ENCODE measurements at places on chromosomes 4 and X.

DNA sequence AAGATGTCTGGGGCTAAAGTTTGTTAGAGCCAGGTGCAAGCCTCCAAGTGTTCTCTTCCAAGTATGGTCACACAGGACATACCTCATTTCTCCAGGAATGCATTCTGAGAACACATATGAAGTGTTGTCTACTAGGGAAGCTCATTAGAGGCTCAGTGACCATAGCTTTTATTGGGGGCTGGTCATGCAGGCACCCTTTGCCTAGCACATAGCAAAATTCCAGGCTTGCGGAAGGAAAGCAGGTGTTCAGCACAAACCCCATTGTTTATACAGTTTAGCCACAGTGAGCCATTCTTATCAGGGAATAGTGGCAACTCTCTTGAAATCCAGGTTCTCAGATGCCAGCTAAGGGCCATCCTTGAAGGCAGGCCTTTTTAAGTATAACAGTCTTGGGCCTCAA lies 339.4 kb upstream of the ZCCHC13 start:
- DNase-seq: no peak

DNA sequence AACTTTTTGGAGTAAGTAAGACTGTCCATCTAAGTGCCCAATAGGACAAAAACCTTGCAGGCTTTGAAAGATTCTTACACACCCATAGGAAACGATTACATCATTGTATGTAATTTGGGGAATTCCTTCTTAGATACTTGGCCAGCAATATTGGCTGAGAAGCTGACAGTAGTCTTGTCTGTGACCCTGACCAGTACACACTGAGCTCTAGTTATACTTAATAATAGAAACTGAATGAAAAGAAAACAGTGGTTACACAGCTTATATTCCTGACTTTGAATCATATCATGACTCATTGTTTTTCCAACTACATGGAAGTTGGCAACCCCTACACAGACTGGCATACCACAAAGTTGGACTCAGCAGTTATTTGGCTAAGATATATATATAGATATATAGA lies 7.1 kb upstream of the TLR2 start:
- DNase-seq: no peak

- DNase-seq: no peak
Observed at GRCh38 chr4:17117746-17118145, 219.3 kb upstream of the LDB2 start.

GRCh38 chrX:153927922-153928760 lies 2.1 kb upstream of the ARHGAP4 start:
- DNase-seq: peak; percentile 92

GRCh38 chr4:8871417-8872401 lies at the start of gene HMX1:
Gene HMX1 (minus strand): TSS chr4:8871839. CDS start chr4:8871614, 225 bp downstream.
- DNase-seq: no peak

DNA sequence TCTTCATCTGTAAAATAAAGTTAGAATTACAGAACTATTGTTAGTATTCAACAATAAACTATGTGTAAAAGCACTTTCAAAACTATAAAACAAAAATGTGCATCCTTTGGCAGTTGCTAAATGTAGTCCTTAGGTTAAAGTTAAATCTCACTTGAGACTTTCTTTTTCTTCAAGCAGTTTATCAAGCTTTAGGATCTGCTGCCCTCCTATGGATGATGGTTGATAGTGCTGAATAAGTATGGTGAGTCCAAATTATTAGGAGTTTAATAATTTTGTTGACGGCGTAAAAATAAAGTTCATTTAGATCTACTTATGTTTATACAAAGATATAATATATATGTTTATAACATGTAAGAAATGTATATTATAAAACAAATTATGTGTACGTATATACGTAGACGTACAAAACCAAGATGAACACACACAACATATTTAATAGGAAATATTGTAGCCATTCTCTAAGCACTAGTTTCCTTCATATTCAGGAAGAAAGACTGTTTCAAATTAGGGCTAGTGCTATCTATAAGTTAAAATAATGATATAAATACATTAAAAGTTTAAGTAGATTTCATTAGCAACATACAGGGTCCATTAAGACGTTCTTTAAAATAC lies 22.3 kb downstream of the UGT2A2 start:
- no peak for DNase-seq

DNA sequence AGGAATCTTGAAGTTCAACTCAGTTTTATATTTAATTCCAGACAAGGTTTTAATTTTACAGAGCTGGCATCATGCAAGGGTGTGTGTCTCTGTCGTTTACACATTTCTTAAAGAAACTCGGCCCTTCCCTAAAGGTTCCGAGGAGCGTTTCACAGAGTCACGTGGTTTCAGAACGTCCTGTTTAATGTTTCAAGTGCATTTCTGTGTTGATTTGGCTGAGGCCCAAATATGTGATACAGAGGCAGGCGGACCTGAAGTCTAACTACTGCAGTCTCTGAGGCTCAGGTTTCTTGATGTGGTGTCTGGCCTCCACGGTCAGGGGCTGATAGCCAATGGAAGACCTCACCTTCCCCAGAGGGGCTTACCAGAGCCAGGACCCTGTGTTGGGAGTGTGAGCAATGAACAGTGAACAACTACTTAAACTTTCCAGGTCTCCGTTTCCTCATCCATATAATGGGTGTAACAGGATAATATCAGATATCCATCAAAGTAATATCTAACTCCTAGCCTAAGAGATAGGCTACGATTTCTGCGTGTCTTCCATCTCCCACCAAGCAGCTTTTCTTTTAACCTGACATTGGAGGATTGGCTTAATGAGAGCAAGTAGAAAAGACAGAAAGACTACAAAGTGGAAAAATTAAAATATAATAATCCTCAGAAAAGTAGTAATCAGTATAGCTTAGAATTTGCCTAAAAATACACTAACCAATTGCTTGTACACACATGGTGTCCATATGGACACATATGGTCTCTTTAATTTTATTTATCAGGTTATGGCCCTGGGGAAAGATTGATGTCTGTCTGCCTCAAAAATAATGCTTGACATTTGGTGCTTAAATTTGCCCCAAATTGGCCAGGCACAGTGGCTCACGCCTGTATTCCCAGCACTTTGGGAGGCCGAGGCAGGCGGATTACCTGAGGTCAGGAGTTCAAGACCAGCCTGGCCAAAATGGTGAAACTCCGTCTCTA lies 50.0 kb upstream of the TRIM2 start:
- no peak for DNase-seq

GRCh38 chr4:127400276-127400675 lies 232.5 kb upstream of the INTU start:
- DNase-seq: no peak

DNA sequence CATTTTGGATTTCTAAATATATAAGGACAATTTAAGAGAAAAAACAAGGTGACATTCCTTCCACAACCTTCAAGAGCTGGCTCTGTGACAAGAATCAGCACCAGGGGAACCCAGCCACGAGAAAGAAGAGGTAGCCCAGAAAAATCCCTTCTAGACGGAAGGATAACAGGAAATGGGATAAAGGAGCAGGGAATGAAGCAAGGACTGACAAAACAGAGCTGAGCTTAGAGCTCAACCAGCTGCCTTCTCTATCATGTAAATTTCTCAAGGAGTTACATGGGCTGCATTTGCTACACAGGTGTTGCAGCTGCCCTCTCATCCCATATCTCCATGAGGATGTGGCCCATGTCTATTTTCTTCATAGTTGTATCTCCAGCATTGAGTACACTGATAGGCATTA lies 154.2 kb upstream of the PRDX4 start:
- no peak for DNase-seq
